ENCODE measurements at places on chromosomes 1 and 21. TPM values are rescaled to one million over a fixed set of nuclear protein-coding genes. Genes with fewer than 3 reads are reported as not detected.

- no peak for DNase-seq
Observed at GRCh38 chr1:91613595-91613994, 112.9 kb downstream of the CDC7 start.

DNA sequence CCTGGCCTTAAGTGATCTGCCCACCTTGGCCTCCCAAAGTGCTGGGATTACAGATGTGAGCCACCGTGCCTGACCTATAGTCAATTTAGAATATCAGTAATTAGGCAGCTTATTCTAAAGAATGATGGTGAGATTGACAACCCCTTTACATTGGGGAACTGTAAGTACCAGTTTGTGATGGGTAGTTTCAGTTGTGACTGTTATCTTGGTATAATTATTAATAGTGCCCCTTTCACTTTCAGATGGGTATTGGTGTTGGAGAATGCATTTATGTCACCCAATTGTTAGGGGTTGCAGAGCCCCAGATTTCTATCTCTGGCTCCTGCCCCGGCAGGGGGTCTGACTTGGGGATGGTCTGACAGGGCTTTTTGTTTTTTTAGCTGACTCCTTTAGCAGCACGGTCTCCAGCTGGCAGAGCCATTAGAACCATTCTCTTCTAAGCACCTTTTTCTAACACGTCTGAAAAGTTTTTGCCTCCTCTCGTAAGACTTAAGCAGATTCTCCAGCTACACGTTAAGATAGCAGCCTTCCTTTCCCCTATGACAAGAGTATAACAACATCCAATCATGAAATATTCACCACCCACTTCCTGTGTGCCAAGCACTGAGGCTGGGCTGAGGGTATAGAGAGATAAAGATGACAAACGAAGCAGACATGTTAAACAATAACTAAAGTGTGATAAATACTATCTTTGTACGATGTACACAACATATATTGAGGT lies 157.8 kb downstream of the SDCCAG8 start:
- DNase-seq = no peak

GRCh38 chr1:43853161-43853921 lies 80.3 kb upstream of the ARTN start:
- DNase-seq = no peak

DNA sequence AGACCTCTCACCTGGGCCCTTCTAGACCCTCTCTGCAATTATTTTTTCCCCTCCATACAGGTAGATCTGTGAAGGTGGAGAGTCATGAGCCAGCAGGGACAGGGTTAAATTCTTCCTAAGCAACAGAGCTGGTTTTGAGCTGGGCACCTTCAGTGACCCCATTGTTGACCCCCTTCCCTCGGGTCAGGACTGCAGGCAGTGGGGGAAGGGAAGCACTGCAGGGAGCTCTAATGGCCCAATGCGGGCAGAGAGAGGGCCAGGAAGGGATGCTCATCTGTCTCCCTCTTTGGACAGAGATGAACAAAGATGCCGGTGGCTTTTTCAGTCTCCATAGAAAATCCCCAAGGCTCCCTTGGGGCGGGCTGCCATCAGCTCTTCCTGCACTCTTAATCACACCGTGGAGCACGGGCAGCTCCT lies 21.4 kb downstream of the SOX13 start:
- no peak for DNase-seq

DNA sequence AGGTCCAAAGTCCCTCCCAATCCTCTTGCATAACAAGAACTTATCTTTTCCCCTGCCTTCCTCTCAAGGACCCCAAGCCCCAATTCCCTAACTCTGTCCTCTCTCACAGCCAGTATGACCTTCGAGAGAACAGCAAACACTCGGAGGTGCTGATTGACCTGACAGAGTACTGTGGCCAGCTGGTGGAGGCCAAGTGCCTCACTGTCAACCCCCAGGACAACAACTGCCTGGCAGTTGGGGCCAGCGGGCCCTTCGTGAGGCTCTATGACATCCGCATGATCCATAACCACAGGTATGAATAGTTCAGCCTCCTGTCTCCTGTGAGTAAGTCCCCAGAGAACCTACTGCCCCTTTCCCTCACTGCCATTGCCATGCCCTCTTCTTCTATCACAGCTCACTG lies 29.9 kb upstream of the TMEM222 start:
- DNase-seq = peak; percentile 35

CYB561D1 gene
- 3.3 TPM for total RNA-seq

VWA1 gene
- total RNA-seq = 91.0 TPM

- peak; percentile 62 for DNase-seq
Observed at GRCh38 chr1:18597160-18598042, 33.2 kb upstream of the PAX7 start.

S1PR1 gene
- 12.1 TPM for total RNA-seq

SLC19A2 gene
- 9.1 TPM for total RNA-seq

DNA sequence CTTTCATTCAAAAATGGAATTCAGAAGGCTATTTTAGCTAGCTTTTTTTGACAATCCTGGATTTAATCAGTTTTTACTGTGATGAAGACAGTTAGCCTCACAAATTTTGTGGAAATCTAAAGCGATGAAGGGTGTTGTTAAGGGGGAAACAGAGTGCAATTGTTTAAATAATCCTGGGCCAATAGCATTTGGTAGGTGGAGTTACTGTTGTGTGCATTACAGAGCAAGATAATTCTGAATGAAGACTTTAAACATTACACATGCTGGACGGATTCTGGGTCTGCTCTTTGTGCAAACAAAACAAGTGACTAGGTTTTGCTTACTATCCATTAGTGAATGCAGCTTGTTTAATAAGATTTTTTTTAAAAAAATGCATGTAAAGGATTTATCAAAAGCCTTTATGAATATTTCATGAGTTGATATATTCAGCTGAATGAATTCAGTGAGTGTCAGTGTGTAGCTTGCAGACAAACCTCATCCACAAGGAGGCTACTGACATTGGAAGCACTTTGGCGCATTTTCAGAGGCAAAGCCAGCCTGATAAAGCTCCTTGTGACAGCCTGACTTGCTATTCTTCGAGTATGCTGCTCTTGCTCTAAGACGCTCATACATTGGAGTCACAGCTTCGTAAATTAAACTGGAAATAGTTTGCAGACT lies 199.6 kb downstream of the PDE4B start:
- no peak for DNase-seq

- no peak for DNase-seq
Observed at GRCh38 chr1:246482805-246483568, 24.1 kb downstream of the SMYD3 start.

ALX3 gene
- not detected for total RNA-seq

TMEM82 gene
- total RNA-seq = 33.0 TPM

DNA sequence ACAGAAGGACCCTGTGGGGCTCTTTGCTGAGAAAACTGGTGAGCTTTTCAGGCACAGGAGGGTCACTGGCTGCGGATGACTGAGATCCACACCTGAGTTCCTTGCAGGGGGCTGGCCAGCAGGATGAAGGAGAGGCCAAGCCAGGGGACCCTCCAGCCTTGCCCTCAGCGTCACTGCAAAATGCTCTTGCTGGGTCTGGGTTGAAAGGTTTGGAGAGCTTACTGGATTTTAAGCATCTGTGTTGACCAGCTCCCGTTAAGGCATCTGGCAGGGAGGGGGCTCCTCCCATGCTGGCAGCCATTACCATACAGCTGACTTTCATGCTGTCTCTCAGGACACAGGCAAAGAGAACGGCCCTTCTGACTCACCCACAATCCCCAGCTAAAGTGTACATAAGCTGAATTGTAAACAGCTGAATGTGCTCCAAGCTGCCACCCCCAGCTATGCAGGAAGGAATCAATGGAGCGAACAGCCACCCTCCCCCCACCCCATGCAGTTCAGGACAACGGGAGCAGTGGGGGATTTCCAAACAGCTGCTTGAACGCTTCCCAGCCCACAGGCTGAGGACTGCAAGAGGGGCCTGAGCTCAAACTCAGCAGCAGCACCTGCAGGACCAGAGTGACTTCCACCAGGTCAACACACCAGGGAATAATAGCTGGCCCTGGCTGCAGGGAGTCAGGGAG lies 21.3 kb upstream of the A3GALT2 start:
- DNase-seq = peak; percentile 89

DNA sequence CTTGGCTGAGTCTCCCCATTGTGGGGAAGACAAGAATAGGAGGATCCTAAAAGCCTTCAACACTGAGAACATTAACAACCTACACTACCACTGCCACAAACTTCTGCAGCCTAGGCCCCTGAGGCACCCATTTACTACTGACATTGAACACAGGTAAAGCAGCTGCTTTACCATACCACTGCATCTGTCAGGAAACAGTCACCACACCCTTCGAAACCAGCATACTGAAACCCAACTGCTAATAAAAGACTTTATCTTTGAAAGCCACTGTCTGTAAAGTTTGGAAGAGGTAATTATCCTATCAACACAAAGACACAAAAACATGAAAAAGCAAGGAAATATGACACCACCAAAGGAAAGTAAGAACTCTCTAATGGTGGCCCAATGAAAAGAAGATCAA lies 7.4 kb downstream of the IFNAR1 start:
- no peak for DNase-seq

DNA sequence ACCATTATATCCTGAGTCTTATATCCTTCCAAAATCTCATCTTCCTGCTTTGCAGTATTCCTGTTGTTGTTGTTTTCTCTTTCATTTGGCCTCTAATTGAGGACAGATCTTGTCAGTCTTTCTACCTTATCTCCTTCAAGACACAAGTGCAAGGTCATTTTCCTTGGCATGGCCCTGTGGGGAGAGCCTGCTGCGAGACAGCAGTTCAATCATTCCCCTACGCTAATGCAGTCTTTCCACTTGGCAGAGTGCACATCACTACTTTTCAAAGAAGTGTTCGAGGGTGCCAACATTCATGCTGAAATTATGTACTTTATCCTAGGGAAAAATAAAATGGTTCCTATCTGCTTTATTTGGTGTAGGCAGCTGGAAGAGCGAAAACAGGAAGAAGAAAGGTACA lies 130.3 kb upstream of the SPATA6 start:
- no peak for DNase-seq

- no peak for DNase-seq
Observed at GRCh38 chr1:222926566-222926965, 111.7 kb downstream of the DISP1 start.

GRCh38 chr1:36977731-36978406 lies 56.4 kb downstream of the GRIK3 start:
- no peak for DNase-seq

- no peak for DNase-seq
Observed at GRCh38 chr1:156692441-156692924, 12.9 kb downstream of the CRABP2 start.

CD101 gene
- 0.15 TPM for total RNA-seq

DNA sequence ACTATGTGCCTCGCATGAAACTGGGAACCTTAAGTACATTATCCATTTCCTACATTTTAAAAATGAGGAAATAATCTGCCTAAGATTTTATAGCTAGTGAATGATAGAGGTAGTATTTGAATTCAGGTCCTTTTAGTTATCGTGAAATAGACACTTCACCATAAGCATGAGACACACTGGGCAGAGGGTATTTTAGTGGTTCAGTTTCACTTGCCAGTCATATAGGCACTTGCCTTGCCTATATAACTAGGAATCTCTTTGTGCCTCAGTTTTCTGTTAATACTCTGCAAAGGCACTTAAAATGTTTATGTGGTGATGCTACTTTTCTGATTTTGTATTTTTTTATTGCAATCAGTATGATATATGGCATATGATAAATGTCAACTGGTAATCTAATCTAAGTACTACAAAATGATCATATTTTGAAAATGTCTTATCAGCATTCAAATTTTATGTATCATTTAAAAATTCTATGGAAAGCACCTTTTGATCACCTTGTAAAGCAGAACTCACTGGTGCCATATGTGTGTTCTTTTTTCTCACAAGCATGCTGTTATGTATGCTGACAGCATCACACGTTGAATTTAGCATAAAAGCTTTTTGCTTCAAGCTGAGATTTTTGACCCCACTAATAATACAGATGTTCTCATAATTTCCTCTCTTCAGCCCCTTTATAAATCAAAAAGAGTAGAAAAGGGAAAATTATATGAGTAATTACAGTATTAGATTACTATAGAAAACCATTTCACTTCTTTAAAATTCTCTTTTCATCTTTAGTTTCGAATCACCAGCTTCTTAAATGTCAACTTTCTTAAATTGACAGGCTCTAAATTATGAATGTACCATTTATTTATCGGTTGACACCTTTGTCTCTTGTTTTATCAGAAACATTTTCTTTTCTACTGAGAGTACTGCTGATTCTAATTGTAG lies 52.6 kb downstream of the RPS6KC1 start:
- DNase-seq = no peak

COL9A2 gene
- 0.45 TPM for total RNA-seq

TNFRSF9 gene
- 0.03 TPM for total RNA-seq

GRCh38 chr1:198437332-198437731 lies 103.1 kb downstream of the ATP6V1G3 start:
- no peak for DNase-seq

- no peak for DNase-seq
Observed at GRCh38 chr1:22163137-22163536, 20.2 kb upstream of the WNT4 start.

Measured in left lobe of liver (tissue), 2 donors.